CD4-positive, alpha-beta memory T cell (primary cell): ENCODE measurements at places on chromosomes 4 and X. TPM values are rescaled to one million over a fixed set of nuclear protein-coding genes. Genes with fewer than 3 reads are reported as not detected.

GRCh38 chr4:113026556-113026955, 22.9 kb upstream of the ANK2 start:
- no peak overlapping the region for H3K27ac ChIP-seq
- H3K4me3 ChIP-seq: no peak overlapping the region
- no peak for DNase-seq
- no peaks in the 10 kb centered on the region for H3K36me3 ChIP-seq
- no peaks in the 10 kb centered on the region for H3K27me3 ChIP-seq

DNA sequence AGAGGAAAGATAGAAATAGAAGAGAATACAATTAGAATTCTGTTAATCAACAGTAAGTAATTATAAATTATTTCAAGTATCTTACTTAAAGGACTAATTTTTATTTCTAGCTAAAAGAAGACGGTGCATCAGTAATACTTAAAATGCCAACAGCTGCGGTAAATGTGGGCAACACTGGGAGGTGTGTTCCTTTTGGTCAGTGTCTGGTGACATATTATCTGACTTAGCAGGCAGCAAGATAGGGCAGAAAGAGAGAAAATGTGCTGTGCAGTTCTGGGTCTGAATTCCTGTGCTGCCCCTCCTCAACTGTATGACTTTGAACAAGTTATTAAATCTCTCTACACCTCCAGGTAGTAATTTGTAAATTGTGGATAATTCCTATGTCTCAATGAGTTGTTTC, 120.6 kb downstream of the ZNF827 start:
- no peak overlapping the region for H3K4me3 ChIP-seq
- H3K27me3 ChIP-seq: no peaks in the 10 kb centered on the region
- no peak for DNase-seq

DNA sequence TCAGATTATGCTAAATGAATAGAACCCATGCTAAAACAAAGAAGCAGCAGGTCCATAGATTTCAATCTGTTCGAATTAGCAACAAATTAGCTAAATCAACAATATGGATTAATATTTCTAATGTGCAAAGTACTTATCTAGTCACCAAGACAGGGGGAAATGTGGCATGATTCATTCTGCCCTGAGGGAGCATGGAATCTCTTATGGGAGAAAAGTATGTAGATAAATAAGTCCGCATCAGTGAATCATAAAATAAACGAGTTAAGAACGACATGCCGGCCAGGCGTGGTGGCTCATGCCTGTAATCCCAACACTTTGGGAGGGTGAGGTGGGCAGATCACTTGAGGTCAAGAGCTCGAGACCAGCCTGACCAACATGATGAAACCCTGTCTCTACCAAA, 102.1 kb downstream of the ANOS1 start:
- no peaks in the 10 kb centered on the region for H3K27me3 ChIP-seq
- no peak overlapping the region for H3K4me3 ChIP-seq
- no peak for DNase-seq
- no peaks in the 10 kb centered on the region for H3K36me3 ChIP-seq
- H3K27ac ChIP-seq: no peak overlapping the region
- H3K4me1 ChIP-seq: no peaks in the 10 kb centered on the region

GRCh38 chr4:87060957-87061356, 126.1 kb downstream of the AFF1 start:
- H3K27ac ChIP-seq: no peak overlapping the region
- H3K4me1 ChIP-seq: peaks cover 38% of the 10 kb centered on the region
- DNase-seq: no peak
- H3K36me3 ChIP-seq: no peaks in the 10 kb centered on the region
- H3K27me3 ChIP-seq: no peaks in the 10 kb centered on the region
- no peak overlapping the region for H3K4me3 ChIP-seq

- no peak overlapping the region for H3K4me3 ChIP-seq
- no peaks in the 10 kb centered on the region for H3K27me3 ChIP-seq
- no peaks in the 10 kb centered on the region for H3K36me3 ChIP-seq
- no peak overlapping the region for H3K27ac ChIP-seq
- no peak for DNase-seq
Observed at GRCh38 chrX:123513585-123514278, 219.1 kb downstream of the THOC2 start.

GRCh38 chrX:24245202-24245601, 68.7 kb downstream of the SUPT20HL2 start:
- no peak overlapping the region for H3K4me3 ChIP-seq
- no peaks in the 10 kb centered on the region for H3K4me1 ChIP-seq
- no peaks in the 10 kb centered on the region for H3K27me3 ChIP-seq
- no peaks in the 10 kb centered on the region for H3K36me3 ChIP-seq

GRCh38 chr4:2263926-2264321, 2.0 kb upstream of the MXD4 start:
- DNase-seq: no peak
- H3K4me3 ChIP-seq: no peak overlapping the region
- H3K27me3 ChIP-seq: no peaks in the 10 kb centered on the region
- no peaks in the 10 kb centered on the region for H3K36me3 ChIP-seq
- H3K4me1 ChIP-seq: peaks cover 35% of the 10 kb centered on the region

DNA sequence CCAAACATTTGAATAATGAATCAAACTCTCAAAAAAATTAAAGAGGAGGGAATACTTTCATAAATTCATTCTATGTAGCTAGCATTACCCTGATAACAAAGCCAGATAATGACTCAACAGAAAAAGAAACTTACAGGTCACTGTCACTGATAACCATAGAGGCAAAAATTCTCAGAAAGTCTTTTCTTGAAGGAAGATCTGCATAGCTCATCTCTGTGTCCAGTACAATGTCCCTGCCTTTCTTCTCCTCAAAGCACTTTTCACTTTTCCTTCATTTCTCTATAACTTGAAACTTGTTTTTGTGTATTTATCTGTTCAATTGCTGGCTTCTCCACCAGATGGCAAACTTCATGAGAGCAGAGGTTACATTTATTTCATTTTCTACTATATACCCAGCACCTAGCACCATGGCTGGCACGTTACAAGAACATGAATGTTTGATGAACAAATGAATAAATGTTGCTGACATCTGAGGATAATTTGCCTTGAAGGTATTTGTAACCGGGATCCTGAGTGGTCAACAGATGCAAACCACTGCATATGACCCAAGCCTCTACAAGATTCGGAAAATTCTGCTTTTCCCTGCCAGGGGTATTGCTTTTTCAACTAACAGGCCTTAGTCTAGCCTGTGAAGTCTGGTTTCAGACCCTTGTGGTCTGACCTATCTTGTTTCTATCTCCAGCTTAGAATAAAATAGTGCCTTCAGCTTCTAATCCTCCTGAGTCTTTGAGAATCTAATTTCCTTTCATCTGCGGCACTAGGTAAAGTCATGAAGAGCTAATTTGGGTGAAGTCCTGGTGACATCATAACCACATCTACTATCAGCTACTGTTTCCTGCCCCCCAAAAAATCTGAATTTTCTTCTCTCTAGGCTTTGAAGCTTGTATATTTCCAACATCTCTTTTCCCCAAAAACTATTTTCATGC, 52.5 kb upstream of the ANTXR2 start:
- peak; percentile 60 for DNase-seq
- H3K4me3 ChIP-seq: no peak overlapping the region
- no peaks in the 10 kb centered on the region for H3K36me3 ChIP-seq
- peaks cover 56% of the 10 kb centered on the region for H3K4me1 ChIP-seq
- H3K27me3 ChIP-seq: no peaks in the 10 kb centered on the region

DNA sequence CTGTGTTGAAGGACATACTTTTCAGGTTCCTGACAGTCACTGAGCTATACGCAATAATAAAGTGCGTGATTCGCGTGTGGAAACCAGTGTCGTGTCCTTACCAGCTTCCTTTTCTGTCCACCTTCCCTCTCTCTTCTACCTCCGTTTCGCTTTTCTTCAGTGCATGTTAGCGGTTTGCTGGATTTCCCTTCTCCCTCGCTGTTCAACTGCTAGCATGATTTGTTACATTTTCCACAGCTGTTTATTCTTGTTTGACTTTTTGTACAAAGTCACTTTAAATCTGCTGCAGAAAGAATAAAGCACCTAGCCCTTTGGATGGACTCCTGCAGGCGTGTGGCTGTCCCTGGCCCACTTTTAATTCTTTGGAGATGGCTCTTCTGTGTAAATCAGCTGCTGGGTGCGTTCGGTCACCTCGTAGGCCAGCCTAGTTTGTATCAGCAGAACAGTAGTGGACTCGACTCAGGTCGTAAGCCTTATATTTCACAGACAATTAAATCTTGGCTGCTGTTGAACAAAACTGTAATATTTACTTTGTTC, 8.9 kb upstream of the HAND2 start:
- peaks cover 63% of the 10 kb centered on the region for H3K27me3 ChIP-seq
- H3K4me3 ChIP-seq: peak overlapping the region; percentile 23
- no peak for DNase-seq
- H3K27ac ChIP-seq: no peak overlapping the region
- H3K36me3 ChIP-seq: no peaks in the 10 kb centered on the region
- peaks cover 17% of the 10 kb centered on the region for H3K4me1 ChIP-seq

The PASD1 gene
- total RNA-seq: not detected

The MAGEA1 gene
- not detected for total RNA-seq
